ENCODE measurements at places on chromosomes 5 and 9.

DNA sequence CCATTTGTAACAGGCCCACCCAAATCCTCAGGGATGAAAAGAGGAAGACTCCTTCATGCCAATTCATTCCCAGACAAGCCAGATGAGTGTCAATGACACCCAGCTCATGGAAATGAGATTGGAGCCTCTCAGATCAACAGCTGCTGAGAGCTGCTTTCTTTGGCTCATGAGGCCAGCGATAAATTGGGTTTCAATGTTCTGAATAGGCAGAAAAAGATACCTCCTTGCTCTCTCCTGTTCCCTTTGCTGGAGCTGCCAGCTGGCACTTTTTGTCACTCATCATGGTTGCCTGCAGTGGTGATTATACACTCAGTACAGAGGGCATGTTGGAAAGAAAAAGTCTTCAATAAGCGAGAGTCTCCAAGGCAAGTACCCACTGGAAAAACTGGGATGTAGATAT, 47.1 kb downstream of the SH3RF2 start:
- DNase-seq, result no peak

DNA sequence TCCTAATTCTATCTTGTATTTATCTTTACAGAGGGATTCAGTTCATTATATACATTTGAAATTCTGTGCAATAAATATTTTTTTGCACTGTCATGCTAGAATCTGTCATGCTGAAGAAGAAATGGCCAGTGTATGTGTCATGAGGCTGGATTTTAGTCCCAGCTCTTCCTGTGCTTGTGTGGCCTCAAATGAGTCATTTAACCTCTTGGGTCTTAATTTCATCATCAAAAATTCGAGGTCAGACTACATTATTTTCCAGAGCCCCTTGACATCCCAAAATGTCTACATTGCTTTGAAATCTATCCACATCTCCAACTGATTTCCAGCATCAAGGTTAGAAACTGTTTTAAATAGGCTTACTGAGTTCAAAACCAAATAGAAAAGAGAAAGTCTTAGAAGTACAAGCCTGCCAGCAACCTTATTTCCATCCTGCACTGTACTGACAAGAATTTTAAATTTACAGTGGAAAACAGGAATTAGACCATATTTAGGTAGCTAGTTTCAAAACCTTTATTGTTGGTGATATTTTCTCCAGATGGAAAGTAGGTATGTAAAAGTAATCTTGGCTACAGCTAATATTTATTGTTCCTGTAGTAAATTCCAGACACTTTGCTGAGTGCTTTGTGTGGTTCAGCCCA, 96.7 kb upstream of the MAMDC2 start:
- DNase-seq, result no peak

GRCh38 chr9:137455359-137455991, 3.7 kb downstream of the NSMF start:
- DNase-seq, result no peak

GRCh38 chr9:77939149-77939668, 92.4 kb downstream of the GNAQ start:
- no peak for DNase-seq

DNA sequence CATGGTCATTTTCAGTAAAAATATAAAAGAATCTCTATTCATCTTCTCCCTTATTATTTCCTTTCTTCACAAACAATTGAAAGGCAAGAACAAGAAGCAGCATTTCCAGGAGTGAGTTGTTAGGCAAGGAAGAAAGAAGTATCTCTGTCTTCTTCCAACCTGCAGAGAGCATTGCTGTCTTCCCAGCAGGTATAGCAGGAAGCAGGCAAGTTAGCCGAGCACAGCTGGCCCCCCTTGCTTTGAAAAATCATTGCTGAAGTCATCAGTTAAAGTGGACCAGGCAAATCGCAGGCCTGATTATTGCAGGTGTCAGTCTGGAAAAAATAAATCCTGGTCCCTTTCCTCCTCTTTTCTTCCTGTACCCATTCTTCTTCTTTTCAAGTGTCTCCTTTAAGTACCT, 353.1 kb upstream of the BRINP1 start:
- DNase-seq, result no peak

GRCh38 chr9:120184266-120184665, 395.7 kb downstream of the CDK5RAP2 start:
- no peak for DNase-seq

Data from CD4-positive, alpha-beta T cell treated with Interleukin-1 beta for 1 hour (primary cell).